Putamen (tissue), 1 donor: ENCODE measurements at places on chromosomes 1 and 21.

DNA sequence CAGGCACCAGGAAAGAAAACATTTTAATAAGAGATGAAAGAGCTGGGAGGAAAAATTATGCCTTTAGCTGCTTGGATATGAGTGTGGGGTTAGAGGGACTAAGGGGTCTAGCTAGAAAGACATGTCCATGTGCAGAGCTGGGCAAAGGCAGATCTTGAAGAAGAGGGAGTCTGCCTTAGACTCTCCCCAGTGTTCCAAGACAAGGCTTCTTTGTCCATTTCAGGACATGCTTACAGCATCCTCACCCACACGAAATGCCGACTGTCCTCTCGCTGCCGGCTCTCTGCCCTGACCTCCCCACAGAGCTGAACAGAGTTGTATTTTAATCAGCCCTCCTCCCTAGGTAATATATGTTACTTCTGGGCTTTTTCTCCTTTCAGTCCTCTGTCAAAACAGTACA is 100.7 kb upstream of the ATP1B1 start:
- peak; percentile 47 for DNase-seq

DNA sequence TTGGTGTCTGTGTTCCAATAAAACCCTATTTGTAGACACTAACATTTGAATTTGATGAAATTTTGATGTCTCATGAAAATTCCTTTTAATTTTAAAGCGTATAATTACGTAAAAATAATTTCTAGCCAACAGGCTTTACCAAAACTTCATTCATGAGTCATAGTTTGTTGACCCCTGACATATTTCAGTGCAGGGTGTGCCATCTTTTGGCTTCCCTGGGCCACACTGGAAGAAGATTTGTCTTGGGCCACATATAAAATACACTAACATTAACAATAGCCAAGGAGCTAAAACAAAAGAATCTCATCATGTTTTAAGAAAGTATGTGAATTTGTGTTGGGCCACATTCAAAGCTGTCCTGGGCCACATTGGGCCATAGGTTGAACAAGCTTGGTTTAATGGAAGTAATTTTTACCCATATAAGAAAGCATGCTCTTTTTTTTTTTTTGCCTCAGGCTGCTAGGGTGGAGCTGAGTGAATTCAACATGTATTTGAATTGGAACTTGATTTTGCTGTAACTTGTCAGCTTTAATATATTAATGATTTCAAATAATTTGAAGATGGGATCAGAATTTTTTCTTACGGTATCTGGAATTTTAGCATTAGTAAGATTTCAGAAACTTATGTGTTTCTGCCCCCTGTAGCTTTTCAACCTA is 267.7 kb upstream of the RGS18 start:
- DNase-seq, result no peak

DNA sequence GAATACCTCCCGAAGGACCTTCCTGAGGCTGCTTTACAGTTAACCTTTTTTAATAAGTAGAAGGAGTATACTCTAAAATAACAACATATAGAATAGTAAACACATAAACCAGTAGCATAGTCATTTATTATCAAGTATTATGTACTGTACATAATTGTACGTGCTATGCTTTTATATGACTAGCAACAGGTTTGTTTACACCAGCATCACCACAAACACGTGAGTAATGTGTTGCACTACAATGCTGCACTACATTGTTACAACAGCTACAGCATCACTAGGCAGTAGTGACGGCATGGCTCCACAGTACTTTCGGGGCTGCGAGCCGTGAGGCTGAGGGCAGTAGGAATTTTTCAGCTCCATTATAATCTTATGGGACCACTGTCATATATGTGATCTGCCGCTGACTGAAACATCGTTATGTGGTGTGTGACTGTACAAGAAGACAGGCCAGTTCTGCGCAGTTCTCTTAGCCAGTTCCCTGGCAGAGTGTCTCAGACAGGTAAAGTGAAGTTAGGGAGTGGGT is 82.8 kb upstream of the LRRC8D start:
- no peak for DNase-seq

- DNase-seq, result no peak
These were observed 11.8 kb downstream of the CHIT1 start for GRCh38 chr1:203217668-203218067.

DNA sequence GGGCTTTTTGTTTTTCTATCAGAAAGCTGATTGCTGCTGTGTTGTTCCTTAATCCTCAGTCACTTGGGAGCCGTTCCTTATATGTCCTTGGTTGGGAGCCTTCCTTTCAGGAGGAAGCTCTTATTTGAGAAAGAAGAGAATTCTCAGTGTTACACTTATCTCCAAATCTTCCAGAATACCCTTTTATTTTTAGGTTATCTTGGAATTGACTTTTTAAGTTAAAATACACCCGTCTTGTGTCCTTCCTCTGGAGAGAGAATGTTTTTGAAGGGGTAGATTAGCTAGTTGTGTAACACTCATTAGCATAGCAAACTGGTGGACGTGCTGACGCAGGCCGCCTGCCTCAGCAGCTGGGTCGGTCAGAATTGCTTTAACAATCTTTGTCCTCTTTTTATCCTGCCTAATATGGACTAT is 42.1 kb downstream of the LRRC8B start:
- peak; percentile 69 for DNase-seq

GRCh38 chr1:150514913-150515327 is 632 bp upstream of the FALEC start:
- DNase-seq, result no peak

GRCh38 chr21:45640888-45641479 is 2.5 kb upstream of the PCBP3 start:
- DNase-seq, result no peak

- no peak for DNase-seq
These were observed 71.4 kb downstream of the MRPL39 start for GRCh38 chr21:25535849-25536248.

- DNase-seq, result no peak
These were observed 24.6 kb downstream of the UBE4B start for GRCh38 chr1:10057343-10057742.

DNA sequence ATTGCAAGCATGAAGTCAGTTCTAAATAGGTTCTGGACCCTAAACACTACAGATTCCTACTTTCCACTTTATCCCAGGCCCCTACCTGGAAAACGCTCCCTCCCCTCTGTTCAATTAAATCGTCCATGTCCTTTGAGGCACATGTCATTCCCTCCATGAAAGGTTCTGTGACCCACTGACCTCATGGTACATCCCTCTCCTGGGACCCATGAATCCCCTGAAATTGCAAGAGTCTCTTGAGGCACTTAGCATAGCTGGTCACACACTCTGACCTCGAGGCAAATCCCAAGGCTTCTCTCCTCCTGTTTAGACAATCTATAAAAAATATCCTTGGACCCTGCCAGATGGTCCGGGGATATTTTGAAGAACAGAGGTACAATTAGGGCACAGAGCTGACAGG is 34.3 kb upstream of the KRTAP19-8 start:
- no peak for DNase-seq

GRCh38 chr21:45263534-45263933 is 24.2 kb downstream of the POFUT2 start:
- no peak for DNase-seq

DNA sequence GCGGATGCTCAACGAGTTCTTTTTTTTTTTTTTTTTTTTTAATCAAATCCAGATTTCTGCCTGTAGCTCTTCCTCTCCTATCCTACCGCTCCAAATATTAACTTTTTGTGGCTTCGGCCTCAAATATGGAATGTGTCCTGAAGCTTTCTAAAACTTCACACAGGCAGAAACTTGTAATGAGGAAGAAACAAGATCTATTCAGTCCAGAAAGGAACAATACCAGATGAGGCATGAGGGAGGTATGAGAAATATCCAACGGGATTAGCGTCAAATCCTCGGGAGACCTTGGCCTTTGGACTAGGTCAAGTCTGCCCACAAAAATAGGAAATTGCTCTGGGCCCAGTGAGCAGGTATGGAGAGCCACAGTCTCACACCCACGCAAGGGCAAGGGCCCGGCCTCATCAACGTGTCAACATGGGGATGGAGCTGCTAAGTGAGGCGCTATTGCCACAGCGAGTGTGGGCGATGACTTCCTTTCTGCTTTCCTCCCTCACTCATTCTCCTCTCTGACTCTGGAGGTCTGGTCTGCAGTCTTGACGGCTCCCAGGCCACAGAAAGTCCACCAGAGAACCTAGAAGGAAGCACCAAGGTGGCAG is 66.6 kb downstream of the BCAR3 start:
- DNase-seq, result no peak

GRCh38 chr1:56639211-56639610 is 5.9 kb upstream of the PRKAA2 start:
- DNase-seq, result no peak

DNA sequence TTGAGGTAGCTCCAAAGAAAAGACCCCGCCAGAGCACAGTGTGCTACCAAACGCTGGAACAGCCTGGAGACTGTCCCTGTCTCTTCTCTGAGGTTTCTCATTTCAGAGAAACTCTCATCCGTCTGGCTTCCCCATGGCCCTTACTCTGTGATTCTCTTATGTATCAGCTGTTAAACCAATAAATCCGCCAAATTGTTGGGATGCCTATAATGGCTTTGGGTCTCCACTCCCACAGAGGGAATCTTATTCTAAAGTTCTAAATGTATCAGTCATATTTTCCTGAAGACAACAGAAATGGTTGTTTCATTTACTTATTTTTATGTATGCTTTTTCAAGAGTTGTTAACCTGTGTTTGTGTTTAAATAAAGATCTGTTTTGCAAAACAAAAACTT is 4.0 kb downstream of the ERG start:
- no peak for DNase-seq

DNA sequence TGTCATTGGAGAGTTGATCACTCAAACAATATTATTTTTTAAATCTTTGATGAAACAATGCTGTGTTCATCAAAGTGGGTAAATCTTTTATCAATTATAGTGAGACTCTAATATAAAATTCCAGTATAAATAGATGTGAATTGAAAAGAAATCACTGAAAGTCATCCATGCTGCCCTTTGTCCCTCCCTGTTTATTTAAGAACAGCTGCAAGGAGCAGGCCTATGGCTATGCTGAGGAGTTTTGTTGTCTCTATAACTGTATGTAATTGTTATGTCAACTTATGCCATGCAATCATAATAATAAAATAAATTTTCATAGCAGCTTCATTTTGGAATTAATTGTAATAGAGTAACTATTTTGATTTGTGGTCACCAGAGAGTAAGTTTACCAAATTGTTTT is 1272.4 kb upstream of the ADGRL4 start:
- no peak for DNase-seq

DNA sequence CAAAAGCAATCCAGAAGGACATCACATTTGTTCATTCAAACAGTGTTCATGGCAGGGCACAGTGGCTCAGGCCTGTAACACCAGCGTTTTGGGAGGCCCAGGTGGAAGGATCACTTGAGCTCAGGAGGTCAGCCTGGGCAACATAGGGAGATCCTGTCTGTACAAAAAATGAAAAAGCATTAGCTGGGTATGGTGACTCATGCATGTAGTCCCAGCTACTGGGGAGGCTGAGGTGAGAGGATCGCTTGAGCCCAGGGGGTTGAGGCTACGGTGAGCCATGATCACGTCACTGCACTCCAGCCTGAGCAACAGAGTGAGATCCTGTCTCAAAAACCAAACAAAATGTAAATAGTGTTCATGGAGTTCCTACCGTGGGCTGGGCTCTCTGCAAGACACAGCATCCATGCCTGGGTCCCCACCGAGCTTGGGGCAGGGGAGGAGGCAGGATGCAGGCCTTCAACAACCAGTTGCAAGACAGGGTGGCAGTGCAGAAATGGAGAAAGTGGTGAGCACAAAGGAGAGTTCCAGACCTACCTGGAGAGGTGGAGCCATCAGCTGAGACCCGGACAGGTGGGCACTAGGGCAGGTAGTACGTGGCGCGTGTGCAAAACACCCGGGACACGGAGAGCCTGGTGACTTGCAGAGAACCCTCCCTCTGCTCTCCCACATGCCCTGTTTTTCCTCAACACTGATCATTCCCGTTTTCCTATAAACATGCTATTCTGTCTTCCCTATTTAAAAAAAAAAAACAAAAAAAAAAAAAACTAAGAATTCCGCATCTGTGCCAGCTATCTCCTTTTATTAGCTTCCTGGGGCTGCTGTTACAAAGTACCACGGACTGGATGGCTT is 138.9 kb downstream of the TOMM20 start:
- no peak for DNase-seq

DNA sequence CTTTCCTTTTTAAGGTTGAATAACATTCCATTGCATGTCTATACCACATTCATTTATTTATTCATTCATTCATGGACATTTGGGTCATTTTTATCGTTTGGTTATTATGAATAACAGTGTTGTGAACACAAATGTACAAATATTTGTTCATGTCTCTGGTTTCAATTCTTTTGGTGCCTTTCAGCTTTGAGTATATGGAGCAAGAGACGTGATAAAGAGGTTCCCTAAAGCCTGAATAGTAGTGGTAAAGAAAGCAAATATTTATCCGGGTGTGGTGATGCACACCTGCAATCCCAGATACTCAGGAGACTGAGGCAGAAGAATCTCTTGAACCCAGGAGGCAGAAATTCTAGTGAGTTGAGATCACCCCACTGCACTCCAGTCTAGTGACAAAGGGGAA is 5.3 kb upstream of the RLF start:
- DNase-seq, result no peak

- no peak for DNase-seq
These were observed 369.1 kb downstream of the RGS7 start for GRCh38 chr1:240987928-240988327.

GRCh38 chr1:229171934-229172333 is 99.0 kb upstream of the RAB4A start:
- DNase-seq, result no peak

- no peak for DNase-seq
These were observed 20.0 kb downstream of the ZBTB40 start for GRCh38 chr1:22471610-22472009.

GRCh38 chr1:205947024-205947423 is 3.8 kb upstream of the SLC26A9 start:
- no peak for DNase-seq
